ENCODE measurements at places on chromosomes 11 and 22.

GRCh38 chr22:49632199-49633009 is 195.3 kb downstream of the BRD1 start:
- peak; percentile 74 for DNase-seq

DNA sequence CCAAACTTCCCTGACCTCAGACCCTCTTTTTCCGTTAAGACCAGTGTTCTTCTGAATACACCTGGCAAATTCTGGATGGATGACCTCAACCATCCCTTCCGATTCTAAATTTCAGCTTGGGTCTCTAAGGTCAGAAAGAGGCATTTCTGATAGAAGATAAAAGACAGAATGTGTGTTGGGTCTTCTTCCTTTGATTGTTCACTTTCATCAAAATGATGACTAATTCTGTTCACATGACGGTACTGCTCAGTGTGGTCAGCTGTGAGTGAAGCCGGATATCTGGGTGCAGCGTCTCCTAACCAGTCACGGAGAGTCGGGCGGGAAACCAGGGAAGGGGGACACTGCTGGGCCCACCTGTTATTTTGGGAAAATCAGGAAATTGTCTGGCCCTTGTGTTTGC is 151.6 kb upstream of the NAV2 start:
- no peak for DNase-seq

GRCh38 chr11:31823644-31824331 is 12.7 kb upstream of the PAX6 start:
- DNase-seq = no peak

- DNase-seq = no peak
Observed at GRCh38 chr11:128196235-128196634, 391.1 kb downstream of the ETS1 start.

- no peak for DNase-seq
Observed at GRCh38 chr22:48908547-48908946, 919.1 kb downstream of the BRD1 start.

GRCh38 chr11:26992031-26992541 is 1.8 kb upstream of the FIBIN start:
- no peak for DNase-seq

DNA sequence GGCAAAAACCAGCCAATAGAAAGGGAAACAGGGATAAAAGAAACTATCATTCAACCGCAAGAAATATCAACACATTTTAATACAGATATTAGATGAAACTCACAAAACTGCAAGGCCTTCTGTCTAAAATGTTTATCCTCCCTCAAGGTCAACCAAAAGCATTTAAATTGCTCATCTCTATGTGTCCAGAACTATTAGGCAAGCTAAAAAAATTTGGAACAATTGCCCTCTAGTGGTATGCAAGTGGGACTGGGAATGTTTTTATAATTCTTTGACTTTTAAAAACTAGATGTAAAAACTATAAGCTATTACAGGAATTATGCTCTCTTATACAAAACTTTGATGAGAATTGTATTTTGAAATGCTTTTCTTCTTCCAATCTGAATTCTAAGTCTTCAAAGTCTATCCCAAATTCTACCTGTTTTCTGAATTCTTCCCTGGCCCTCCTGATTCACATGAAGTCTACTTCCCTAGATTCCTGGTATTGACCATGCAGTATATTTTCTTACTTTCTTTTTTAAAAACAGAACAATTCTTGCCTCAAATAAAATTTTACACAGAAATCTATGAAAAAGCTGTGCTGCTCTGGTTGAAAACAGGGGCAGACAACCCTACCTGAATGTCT is 4.9 kb downstream of the CWC15 start:
- peak; percentile 1 for DNase-seq

- DNase-seq = no peak
Observed at GRCh38 chr11:22079133-22079872, 113.6 kb upstream of the ANO5 start.

DNA sequence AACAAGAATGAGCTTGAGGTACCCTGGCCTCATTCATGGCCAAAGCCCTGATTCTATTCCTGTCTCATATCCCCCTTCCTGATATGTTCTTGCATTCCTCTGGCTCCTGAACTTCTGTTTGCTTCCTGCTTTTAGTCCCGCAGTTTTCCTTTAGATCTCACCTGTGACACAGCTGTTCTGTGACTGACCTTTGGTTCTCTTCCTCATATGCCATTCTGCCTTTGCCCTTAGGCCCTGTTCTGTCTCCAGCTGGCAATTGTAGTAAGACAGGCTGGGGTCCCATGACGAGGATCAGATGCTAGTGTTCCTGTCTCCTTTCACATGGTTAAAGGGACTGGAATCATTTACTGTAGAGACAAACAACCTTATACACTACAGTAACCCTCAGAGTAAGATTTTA is 59.0 kb upstream of the PDE3B start:
- no peak for DNase-seq

DNA sequence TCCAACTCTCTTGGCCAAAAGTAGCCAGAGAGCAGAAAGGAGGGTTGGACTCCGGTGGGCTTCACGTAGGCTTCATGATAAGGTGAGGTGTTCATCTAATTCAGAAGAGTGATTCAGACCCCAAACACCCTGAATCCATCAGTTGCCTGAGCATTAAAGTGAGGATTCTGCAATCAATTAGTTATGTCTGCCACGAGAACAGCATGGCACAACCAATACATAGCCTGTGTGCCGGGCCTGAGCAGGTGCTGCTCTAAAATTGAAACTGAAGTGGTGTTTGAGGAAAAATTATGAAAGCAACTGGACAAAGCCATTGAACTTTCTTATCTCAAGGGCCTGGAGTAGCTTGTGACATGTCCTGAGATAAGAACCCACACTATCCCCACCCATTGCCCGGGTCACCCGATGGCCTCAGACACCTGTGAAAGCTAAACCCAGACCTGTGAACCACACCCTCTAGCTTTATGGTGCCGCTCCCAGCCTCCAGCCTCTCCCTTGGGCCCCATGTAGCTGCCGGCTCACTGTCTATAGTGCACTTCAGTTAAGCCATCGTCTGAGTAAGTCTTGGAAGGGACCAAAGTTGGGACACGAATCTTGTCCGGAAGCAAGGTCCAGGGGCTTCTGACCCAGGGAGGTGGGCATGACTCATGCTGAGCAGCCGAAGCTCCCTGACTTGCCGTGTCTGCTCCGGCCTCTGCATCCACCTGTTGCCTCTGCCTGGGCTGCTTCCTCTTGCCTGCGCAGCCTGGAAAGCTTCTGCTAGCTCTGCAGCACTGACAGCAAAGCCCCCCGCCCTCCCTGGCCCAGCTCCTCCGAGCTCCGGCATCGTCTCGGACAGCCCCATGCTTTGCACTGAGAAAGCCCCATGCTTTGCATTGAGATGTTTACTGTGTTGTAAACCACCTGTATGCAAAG is 5.7 kb upstream of the MYEOV start:
- DNase-seq = peak; percentile 2

- no peak for DNase-seq
Observed at GRCh38 chr11:78586452-78587046, 11.9 kb upstream of the NARS2 start.

GRCh38 chr11:47327025-47327424 is 25.5 kb downstream of the MYBPC3 start:
- no peak for DNase-seq

- no peak for DNase-seq
Observed at GRCh38 chr11:635945-636510, 1.0 kb upstream of the DRD4 start.

GRCh38 chr11:13119361-13119760 is 110.2 kb downstream of the RASSF10 start:
- DNase-seq = no peak

GRCh38 chr11:110896358-110896757 is 184.1 kb upstream of the ARHGAP20 start:
- DNase-seq = no peak

All from NCI-H510A treated with DMSO at 0.1 percent for 48 hours (cell line).